ENCODE measurements at places on chromosomes 6 and 20.

DNA sequence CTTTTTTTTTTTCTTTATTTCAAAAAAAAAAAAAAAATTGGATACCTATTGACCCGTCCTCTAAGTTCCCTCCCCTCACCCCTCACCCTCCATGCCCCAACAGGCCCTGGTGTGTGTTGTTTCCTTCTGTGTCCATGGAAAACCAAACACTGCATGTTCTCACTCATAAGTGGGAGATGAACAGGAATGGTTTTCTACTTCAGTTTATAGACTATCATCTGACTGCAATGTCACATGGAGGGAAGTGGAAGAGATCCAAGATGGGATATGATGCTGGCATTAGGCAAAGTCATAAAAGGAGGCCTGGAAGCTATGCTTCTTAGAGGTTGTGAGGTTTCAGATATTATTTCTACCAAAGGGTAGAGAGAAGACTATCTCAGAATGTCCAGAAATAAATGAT, 237.5 kb downstream of the MAFB start:
- DNase-seq: no peak

GRCh38 chr6:29977425-29977727, 35.0 kb downstream of the HLA-A start:
- no peak for DNase-seq

GRCh38 chr6:89146718-89147700, 1.2 kb downstream of the PM20D2 start:
- DNase-seq: no peak

GRCh38 chr20:51022803-51023616, at the start of gene KCNG1:
Gene KCNG1, minus strand, starts transcription at chr20:51023107. Its CDS starts 12,769 bp downstream, at chr20:51010338.
- peak; percentile 8 for DNase-seq

DNA sequence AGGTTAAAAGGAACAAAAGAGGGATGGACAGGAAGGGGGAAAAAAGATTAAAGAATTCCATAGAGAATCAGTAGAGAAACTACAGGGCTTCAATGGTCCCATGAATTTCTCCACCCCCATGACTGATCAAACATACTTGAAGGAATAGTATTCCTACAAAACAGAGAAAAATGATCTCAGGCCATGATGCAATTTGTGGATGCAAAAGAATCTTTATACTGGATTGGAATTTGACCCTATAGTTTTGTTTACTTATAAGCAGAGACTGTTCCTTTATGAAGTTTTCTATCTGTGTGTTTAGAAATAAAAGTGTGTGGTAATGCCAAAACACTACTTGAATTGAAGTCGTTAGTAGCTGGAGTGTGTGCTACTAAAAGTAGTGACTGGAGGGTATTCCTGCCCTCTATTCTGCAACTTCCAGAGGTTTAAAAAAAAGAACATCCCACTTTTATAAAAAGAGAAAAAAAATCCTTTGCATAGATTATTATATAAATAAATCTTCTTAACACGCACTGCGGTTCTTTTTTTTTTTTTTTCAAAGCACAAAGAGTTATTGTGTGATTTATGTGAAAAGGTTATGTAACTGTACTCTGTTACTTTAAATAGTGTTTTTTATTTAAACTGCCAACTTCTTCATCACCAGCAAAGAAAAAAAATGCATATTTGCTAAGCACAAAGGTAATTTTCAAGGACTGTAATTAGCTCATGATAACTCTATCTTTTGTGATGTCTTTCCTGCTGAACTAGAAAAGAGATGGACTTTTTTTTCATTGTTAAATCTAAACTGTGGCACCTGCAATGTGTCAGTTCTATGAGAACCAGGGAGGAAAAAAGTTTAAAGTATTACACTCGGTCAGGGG, 214.5 kb upstream of the CITED2 start:
- no peak for DNase-seq

DNA sequence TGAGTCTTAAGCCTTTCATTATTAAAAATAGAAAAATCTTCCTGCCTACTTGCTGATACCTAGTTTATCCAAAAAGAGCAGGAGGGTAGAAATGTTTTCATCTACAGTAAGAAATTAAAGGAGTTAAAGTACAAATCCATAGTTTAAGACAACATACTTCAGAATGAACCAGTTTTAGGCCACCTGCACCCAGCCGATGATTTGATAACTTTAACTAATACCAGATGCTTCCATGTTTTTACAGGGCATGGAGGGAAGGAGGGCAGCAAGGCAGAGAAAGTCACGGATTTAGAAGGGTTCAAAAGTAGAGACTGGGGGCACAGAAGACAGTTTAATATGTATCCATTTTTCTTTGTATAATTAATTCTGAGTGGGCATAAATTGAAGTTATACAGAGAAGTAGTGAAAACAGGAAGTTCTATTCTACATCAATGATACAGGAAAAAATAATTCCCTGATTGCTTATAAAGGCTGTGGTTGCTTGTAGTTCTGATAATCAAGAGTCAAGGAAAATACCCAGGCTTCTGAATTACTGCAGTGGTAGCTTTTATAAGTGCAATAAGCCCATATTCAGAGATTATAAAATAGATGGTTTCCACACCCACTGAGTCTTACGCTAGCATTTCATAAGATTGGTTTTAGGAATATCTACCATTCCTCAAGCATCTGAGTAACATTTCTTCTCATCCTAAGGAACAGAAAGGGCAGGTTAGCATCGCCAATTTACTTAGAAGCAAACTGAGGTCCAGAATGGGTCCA, 72.0 kb downstream of the GMDS start:
- no peak for DNase-seq

DNA sequence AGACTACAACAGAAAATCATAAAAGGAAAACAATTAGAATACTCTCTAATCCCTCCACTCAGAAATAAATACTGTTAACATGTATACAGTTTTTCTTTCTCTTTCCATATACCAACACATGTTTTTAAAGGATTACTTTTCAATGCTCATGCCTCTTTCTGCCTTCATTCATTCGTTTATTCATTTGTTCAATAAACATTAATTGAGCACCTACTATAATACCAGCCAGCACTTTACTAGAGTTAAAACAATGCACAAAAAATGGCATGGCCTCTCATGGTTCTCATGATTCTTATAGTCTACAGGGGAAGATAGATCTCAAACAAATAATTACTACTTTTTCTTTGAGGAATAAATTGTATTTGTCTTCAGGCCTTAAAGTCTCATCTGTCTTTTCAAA, 70.3 kb upstream of the RIPOR2 start:
- no peak for DNase-seq

Data from activated T-helper 1 cell treated with anti-CD3 and anti-CD28 coated beads, Interleukin-2, amount 50 U/mL, for 16 hours (primary cell).